Activated CD4-positive, alpha-beta T cell treated with anti-CD3 and anti-CD28 coated beads for 36 hours (primary cell): ENCODE measurements at places on chromosomes 3 and 15. TPM values are rescaled to one million over a fixed set of nuclear protein-coding genes. Genes with fewer than 3 reads are reported as not detected.

- no peak for DNase-seq
Measured at GRCh38 chr3:167166594-167167253, 213.4 kb downstream of the ZBBX start.

GRCh38 chr15:41577863-41578735 is 19.1 kb downstream of the TYRO3 start:
- DNase-seq = no peak

DNA sequence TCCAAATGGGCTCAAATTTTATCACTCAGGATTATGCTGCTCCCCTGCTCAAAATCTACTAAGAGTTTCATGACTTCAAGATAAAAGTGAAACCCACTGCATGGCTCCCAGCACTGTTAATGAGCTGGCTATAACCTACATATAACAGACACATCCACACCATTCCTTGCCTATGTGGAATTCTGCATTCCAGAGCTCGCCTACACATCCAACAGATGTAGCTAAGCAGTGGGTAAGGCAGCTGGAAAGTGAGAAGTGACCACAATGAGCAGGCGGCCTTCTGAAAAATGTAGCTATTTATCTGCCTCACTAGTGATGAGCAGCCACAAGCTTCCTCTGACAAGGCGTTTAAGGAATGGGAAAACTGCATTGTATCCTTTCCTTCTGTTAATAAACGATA is 92.0 kb upstream of the TRIM42 start:
- DNase-seq = no peak

DNA sequence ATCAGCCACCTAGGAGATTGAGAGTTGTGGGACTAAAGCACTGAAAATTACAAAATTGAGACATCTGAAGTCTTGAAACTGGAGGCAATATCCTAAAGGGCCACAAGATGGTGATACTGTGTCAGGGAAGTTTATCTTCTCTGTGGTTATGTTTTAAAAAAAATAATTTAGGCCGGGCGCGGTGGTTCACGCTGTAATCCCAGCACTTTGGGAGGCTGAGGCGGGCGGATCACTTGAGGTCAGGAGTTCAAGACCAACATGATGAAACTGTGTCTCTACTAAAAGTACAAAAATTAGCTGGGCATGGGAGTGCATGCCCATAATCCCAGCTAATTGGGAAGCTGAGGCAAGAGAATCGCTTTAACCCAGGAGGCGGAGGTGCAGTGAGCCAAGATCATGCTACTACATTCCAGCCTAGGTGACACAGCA is 17.9 kb upstream of the NIT2 start:
- peak; percentile 42 for DNase-seq

- no peak for DNase-seq
Measured at GRCh38 chr3:176522436-176522835, 674.8 kb downstream of the TBL1XR1 start.

- peak; percentile 22 for DNase-seq
Measured at GRCh38 chr3:196757876-196758739, 18.5 kb downstream of the PAK2 start.

The GOLGA8M gene
- 0.75 TPM for total RNA-seq

DNA sequence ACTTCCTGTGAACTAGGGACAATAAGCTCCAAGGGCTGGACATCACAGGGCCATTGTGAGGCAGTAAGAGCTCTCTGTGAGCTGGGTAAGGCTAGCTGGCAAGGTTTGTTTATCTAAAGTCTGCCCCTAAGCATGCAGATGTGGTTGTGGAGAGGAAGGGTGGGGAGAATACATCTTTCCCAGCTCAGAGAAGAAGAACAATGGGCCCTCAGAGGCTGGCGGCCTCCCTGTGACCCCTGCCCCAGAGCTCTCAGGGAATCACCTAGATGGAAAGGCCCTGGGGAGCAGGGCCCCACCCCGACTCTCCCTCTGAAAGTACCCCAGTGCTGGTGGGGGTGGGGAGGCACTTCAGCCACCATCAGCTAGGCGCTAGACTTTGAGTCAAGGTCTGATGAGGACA is 4.3 kb upstream of the AP3B2 start:
- no peak for DNase-seq

- peak; percentile 54 for DNase-seq
Measured at GRCh38 chr3:58074997-58075396, 66.8 kb downstream of the FLNB start.

GRCh38 chr3:142019794-142020320 is 129.5 kb downstream of the TFDP2 start:
- no peak for DNase-seq

GRCh38 chr3:196048922-196049598 is 32.8 kb downstream of the TFRC start:
- no peak for DNase-seq

DNA sequence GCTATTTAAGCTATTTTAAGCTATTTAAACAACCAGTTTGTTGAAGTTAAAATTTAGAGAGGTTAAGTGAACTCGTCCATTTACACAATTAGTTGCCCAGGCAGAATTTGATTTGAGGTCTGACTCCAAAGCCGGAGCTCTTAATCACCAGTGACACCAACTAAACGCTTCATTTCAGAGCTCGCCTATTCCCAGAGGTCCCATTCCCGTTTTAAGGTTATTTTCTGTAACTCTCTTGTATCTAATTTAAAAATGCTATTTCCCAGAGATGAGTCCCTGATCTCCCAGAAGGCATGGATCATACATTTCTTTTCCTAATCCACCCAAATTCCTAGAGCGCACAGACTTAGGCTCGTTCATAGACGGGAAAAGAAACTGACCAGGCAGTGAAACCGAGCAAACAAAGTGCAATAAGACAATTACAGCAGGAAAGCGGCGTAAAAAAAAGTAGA is 904 bp upstream of the MCTP2 start:
- DNase-seq = no peak

DNA sequence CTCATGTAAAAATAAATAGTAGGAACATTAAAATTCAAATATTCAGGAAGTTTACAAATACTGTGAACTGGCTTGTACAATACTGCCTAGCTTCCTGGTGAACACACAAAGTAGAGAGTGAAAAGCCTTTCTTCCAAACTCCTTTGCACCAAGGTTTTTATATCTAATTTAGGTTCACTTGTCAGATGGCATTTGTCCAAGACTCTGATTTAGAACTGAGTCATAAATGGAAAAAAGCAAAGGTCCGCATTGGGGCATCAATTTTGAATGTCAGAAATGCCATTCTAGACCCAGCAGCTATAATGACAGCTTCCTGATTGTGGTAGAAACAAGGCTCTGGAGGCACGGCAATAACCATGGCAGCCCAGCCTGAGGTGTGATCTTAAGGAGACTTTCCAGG is 160.7 kb downstream of the PDE8A start:
- no peak for DNase-seq

DNA sequence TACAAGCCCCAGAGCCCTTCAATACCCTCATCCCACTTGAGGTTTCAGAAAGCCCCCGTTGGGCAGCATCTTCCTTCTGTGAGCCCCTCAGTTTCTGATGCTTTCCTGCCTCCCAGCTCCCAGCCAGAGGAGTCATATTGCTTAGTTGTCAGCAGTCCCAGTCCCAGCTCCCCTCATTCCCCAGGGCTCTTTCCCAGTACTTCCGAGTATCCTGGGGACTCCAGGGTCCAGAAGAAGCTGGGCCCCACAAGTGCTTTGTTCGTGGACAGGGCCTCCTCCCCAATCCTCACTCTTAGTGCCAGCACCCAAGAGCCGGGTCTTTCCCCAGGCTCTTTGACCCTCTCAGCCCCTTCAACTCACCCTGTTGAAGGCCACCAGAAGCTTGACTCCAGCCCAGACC is 43.9 kb downstream of the CDAN1 start:
- no peak for DNase-seq

DNA sequence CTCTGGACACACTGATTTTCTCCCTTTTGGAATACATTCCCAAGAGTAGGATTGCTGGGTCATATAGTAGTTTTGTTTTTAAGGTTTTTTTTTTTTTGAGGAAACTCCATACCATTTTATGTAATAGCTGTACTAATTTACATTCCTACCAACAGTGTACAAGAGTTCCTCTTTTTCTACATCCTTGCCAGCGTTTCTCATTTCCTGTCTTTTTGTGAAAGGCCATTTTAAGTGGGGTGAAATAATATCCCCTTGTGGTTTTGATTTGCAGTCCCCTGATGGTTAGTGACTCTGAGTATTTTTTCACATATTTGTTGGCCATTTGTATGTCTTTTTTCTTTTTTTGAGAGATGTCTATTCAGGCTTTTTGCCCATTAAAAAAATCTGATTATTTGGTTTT is 1205.5 kb downstream of the ROBO1 start:
- DNase-seq = no peak

DNA sequence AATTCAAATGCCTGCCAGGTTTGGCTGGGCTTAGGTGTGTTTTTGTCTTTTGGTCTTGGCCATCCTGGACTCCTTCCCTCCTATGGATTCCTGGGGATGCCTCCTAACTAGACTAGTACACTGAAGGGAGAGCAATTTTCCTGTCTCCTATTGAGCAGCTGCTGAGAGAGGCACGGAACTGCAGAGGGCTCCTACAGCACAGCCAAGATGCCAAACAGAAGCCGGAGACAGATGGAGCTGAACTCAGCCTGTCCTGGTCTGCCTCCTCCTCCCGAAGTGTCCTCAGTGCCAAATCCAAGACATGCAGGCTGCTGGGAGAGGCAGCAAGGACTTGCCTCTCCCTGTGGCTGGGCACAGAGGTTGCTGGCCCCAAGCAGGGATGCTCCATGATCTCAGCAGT is 256.6 kb upstream of the PROK2 start:
- DNase-seq = no peak

GRCh38 chr3:110576960-110577359 is 494.7 kb upstream of the NECTIN3 start:
- no peak for DNase-seq

DNA sequence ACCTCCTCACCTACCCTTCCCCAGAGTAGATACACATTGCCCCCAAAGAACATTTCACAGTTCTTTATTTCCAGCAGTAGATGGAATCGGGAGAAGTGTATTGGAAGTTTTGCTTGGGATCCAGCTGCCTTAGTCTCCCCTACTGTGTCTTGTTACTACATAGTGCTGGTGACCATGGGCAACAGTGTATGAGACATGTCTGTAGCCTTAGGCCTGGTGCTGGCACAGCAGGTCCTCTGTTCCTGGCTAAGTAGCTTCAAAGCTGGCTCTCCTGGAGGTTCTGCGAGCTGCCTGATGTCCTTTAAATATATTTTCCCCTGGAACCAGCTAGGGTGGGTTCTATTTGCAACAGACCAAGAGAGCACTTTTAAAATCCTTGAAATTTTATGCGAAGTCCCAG is 174.7 kb downstream of the THSD4 start:
- no peak for DNase-seq

GRCh38 chr15:48850648-48851047 is 27.3 kb upstream of the EID1 start:
- DNase-seq = no peak

The RYR3 gene
- total RNA-seq = not detected

The CAPN3 gene
- total RNA-seq = 2.7 TPM

- no peak for DNase-seq
Measured at GRCh38 chr3:152254041-152254440, 14.7 kb upstream of the MBNL1 start.

- peak; percentile 71 for DNase-seq
Measured at GRCh38 chr15:31346367-31347066, 19.9 kb downstream of the KLF13 start.

GRCh38 chr15:66940368-66940767 is 125.0 kb upstream of the SMAD3 start:
- DNase-seq = peak; percentile 42

GRCh38 chr3:111739311-111739911 is 119.7 kb upstream of the PHLDB2 start:
- DNase-seq = no peak

DNA sequence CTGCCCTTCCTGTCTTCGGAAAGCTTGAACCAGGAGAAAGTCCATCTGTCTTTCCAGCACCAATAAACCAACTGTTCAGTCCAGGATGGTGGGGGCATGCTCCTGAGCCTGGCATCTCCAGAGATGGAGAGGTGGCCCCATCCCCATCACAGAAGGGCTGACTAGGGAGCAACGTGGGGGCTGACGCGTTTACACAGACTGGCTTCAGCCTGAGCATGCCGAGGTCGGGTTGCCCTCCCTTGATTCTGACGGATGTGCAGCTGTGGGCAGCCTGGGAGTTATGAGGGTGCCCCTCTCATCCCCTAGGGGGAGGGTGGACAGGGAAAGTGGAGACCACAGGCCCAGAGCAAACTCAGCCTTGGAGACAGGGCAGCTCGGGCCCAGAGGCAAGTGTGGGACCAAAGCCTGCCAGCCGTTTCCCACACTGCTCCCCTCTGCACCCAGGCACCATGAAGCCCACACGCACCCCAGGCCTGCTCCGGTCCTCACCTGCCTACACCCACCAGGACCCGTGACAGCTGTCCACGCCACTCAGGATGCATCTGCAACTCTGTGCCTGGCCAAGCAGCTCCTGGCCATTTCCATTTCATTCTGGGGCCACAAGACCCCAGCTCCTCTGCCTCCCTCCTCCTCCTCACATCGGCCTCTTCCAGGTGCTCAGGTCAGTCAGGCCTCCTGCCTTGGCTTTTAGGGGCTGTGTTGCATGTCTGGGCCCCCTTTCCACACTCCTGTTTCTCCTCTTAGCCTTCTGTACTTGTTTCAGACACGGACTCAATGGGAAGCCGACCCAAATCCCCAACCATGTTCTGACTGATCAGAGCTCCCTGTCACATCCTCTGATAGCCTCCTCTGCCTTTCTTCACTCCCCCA is 48.2 kb upstream of the SLC41A3 start:
- no peak for DNase-seq

DNA sequence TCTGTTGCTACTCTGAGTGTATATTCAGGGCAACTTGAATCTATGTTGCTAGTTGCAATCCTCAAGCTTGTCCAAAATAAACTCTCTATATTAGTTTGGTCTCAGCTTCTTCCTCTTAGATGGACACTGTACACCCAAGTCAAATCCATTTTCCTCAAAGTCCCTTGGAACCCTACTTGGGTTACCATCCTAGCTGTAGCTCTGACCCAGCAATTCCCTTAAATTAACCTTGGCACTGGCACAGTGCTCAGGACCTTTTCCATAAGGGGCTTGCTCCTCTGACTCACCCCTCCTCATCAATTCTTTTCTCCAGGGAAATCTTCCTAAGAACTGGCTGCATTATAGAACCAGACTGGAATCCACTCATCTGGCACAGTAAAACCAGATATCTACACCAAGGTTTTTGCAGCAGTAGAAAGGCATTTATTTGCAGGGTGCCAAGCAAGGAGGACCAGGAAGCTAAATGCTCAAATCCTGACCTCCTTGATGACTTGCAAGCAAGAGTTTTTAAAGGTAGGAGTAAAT is 44.9 kb upstream of the B3GALNT1 start:
- no peak for DNase-seq

- no peak for DNase-seq
Measured at GRCh38 chr3:172288651-172289050, 159.6 kb downstream of the GHSR start.

GRCh38 chr3:98750276-98750919 is 12.7 kb upstream of the ST3GAL6 start:
- no peak for DNase-seq
